ENCODE measurements at places on chromosomes 5 and 9. TPM values are rescaled to one million over a fixed set of nuclear protein-coding genes. Genes with fewer than 3 reads are reported as not detected.

The C9orf153 gene
- 0.50 TPM for total RNA-seq

The SLC46A2 gene
- not detected for total RNA-seq

The CCNJL gene
- total RNA-seq = 0.15 TPM

The LVRN gene
- total RNA-seq = 0.44 TPM

The SLC25A2 gene
- total RNA-seq = 1.0 TPM

The ALDH7A1 gene
- 70.7 TPM for total RNA-seq

The MARCOL gene
- total RNA-seq = not detected

The GNE gene
- total RNA-seq = 42.3 TPM

The NOXA1 gene
- total RNA-seq = 0.73 TPM

The SLC6A18 gene
- not detected for total RNA-seq

The ASPN gene
- total RNA-seq = 15.2 TPM

The SHLD3 gene
- total RNA-seq = 3.6 TPM

The SLC6A3 gene
- under 0.01 TPM for total RNA-seq

The CDO1 gene
- 9.0 TPM for total RNA-seq

The ZFP2 gene
- 1.8 TPM for total RNA-seq

The GABRA6 gene
- not detected for total RNA-seq

The GNAQ gene
- total RNA-seq = 32.3 TPM

The SLCO6A1 gene
- total RNA-seq = not detected

The IFT74 gene
- 19.5 TPM for total RNA-seq

The OR1Q1 gene
- not detected for total RNA-seq

The RGS3 gene
- 49.2 TPM for total RNA-seq

The PRRX2 gene
- 50.0 TPM for total RNA-seq

The CXCL14 gene
- not detected for total RNA-seq

The CPEB4 gene
- total RNA-seq = 16.0 TPM

The FOXD4L5 gene
- total RNA-seq = 0.15 TPM

The SSNA1 gene
- total RNA-seq = 92.1 TPM

The CDC20B gene
- total RNA-seq = under 0.01 TPM

The AQP7 gene
- 0.99 TPM for total RNA-seq

The SLIT3 gene
- total RNA-seq = 15.9 TPM

The ABLIM3 gene
- total RNA-seq = 23.1 TPM

The HSDL2 gene
- 60.7 TPM for total RNA-seq

The ESM1 gene
- total RNA-seq = 3.3 TPM

The PTGDS gene
- 36.7 TPM for total RNA-seq

The IL13 gene
- total RNA-seq = not detected

The RNF224 gene
- 0.17 TPM for total RNA-seq

The EGFL7 gene
- total RNA-seq = 6.3 TPM

The FIBCD1 gene
- 17.5 TPM for total RNA-seq

The SLC34A1 gene
- not detected for total RNA-seq

The TXNDC8 gene
- total RNA-seq = not detected

The CSF2 gene
- not detected for total RNA-seq

The FOXD1 gene
- total RNA-seq = 7.6 TPM

The GCNT1 gene
- total RNA-seq = 33.5 TPM

The SMIM33 gene
- total RNA-seq = not detected

All from smooth muscle cell of trachea (primary cell).